Activated T-cell treated with anti-CD3 and anti-CD28 coated beads, Interleukin-2, amount 50 U/mL, for 24 hours (primary cell): ENCODE measurements at places on chromosomes 2 and 18.
A peak's percentile ranks its signal among the peaks of the same experiment; 100 is the strongest.

DNA sequence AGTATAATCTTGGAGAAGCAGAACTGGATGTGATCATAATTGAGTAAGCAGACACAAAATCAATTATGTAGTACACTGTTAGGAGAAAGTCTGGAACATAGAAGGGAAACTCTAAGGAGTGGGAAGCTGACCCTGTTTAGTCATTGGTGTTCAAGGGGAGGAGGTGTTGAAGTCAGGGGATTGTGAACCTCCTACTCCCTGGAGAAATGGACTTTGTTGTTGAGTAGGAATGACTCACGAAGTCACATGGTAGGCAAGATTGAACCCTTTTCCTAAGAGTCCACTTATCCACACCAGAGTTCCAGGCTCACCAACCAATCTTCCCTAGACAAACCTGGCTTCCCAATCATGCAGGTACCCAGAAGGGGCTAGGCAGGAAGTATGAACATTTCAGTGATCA is 81.0 kb upstream of the BCL11A start:
- DNase-seq: no peak

DNA sequence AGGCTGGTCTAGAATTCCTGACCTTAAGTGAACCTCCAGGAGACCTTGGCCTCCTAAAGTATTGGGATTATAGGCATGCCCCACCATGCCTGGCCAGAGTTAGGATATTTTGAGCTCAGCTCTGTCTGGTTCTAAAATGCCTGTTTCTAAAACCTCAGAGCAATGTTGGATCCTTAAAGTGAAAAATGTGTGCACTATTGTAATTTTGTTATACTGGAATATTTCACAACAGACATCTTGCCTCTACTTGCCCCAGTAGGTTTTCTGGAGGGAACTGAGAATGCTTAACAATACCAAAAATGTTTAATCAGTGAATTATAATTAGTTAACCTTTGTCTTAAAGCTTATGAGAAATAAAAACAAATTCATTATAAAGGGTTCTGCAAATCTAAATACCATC is 144.6 kb upstream of the CCDC195 start:
- DNase-seq: no peak

- DNase-seq: no peak
Observed at GRCh38 chr2:206955253-206955652, 15.9 kb downstream of the CPO start.

DNA sequence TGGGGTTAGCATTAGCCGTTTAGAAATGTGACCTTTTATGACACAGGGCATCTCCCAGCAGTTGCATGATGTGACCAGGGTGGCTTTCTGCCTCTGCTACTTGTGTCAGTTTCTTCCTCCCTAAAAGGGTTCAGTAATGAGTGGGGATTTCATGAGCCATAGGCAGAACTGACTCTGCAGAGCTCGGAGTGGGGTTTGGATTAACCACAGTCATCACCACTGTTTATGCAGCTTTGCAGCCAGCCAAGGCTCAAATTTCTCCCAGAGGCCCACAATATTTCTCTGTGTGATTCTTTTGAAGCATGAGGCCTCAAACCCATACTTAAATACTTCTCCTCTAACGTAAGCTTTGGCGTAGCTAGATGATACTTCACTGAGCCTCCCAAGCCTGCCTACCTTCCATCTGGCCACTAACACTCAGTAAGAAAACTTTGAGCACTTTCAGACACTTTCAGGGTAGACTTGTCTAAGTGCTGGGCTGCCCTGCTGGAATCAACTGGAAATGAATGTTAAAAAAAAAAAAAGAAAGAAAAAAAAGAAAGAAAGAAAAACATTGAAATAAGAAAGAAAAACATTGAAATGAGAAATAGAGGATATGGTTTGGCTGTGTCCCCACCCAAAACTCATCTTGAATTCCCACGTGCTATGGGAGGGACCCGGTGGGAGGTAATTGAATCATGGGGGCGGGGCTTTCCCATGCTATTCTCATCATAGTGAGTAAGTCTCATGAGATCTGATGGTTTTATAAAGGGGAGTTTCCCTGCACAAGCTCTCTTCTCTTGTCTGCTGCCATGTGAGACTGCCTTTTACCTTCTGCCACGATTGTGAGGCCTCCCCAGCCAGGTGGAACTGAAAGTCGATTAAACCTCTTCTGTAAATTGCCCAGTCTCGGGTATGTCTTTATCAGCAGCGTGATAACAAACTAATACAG is 11.5 kb upstream of the LAPTM4A start:
- DNase-seq: no peak

DNA sequence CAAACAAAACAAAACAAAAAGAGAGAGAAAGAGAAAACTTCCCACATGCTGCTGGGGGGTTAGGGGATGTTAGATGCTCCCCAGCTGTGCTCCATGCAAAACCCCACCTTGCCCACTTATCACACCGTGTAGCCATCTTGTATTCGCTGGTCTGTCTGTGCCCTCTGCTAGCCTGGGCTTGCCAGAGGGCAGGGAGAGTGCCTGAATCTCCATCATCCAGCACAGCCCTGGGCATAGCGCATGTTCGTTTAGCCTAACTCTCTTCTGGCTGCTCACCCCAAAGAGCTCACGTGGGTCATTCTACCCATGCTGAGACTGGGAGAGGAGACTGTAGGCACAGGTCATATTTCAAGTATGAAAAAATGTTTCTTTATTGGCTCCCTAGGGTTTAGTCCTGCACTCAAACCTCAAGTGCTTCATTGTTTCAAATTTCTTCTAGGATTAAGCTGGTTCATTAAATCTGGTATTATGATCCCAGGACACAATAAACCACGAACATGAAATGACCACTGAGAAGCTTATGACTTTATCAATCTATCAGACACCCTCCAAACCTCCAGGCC is 100.5 kb downstream of the KCNF1 start:
- DNase-seq: no peak

DNA sequence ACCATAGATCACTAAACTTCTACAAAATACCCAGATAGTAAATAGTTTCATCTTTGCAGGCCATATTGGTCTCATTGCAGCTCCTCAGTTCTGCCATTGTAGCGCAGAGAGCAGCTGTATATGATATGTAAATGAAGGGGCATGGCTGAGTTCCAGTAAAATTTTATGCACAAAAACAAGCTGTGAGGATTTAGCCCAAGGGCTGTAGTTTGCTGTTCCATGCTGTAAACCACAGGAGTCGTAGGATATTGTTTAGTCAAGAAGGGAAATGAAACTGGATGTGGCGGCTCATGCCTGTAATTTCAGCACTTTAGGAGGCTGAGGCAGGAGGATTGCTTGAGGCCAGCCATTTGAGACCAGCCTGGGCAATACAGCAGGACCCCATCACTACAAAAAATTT is 83.0 kb downstream of the MGAT5 start:
- no peak for DNase-seq

GRCh38 chr2:192487636-192488035 is 292.9 kb upstream of the TMEFF2 start:
- no peak for DNase-seq

- no peak for DNase-seq
Observed at GRCh38 chr2:72797740-72798139, 28.1 kb downstream of the EXOC6B start.

- DNase-seq: peak; percentile 77
Observed at GRCh38 chr18:2905854-2906703, 59.3 kb downstream of the EMILIN2 start.

DNA sequence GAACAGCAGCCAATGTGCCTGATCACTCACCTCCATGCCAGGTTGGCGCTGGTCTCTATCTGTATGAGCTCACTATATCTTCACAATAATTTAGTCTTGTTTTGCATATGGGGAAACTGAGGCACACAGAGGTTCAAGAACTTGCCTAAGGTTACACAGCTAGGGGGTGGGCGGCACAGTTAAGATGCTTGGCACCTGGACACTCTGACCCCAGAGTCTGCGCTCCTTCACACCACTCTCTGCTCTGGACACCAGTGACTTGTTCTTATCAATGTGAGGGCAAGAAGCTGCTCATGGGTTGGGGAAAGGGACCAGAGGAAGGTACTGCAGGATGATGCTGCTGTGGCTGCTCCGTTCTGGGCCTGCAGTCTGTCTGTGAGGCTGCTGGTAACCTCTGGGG is 27.1 kb downstream of the FBLN7 start:
- no peak for DNase-seq

GRCh38 chr2:108917526-108917925 is 71.5 kb downstream of the EDAR start:
- DNase-seq: no peak

DNA sequence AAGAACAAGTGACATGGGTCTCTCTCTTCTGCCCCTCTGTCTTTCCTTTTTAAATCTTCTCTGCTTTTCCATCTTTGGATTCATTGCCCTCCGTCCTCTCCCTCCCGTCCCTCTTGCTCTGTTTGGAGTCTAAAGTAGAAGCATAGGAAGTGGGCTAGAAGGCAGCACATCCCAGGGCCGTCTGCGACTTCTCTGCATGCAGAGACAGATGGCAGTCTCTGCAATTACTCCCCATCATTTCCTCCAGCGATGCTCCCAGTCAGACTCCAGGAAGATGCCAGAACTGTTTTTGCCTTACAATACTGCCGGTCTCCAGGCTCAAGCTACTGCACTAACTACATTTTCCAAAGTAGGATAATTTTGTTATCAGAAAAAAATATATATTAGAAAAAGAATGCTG is 35.2 kb upstream of the LPIN2 start:
- no peak for DNase-seq

DNA sequence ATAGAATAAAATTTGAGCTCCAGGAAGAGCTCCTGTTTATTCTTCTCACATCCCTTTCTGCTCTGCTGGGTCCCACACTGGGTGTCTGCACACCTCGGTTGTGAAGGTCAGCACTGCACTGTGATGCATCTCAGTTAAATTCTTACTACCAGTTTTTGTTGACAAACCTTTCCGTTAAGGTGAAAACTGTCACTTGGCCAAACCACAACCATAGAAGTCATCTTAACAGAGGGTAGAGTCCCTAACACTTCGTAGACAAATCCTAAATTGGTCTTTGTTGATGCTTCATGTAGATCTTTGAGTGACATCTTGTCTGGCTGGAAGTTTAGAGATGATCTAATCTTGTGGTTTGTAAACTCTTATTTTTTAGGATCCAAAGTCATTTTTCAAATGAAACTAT is 167.4 kb upstream of the MAP3K20 start:
- DNase-seq: no peak

GRCh38 chr2:136248242-136248641 is 130.3 kb upstream of the CXCR4 start:
- no peak for DNase-seq

DNA sequence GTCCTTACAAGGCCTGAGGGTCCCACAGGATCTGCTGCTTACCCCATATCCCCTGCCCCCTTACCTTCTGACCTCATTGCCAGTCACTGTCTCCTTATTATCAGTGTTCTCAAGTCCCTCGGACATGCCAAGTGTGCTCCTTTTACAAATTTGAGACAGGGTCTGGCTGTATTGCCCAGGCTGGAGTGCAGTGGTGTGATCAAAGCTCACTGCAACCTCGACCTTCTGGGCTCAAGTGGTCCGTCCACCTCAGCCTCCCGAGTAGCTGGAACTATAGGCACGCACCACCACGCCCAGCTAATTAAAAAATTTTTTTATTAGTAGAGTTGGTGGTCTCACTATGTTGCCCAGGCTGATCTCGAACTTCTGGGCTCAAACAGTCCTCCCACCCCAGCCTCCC is 141.0 kb downstream of the PHLPP1 start:
- DNase-seq: no peak

- DNase-seq: no peak
Observed at GRCh38 chr2:186205254-186205911, 280.7 kb upstream of the ZC3H15 start.

DNA sequence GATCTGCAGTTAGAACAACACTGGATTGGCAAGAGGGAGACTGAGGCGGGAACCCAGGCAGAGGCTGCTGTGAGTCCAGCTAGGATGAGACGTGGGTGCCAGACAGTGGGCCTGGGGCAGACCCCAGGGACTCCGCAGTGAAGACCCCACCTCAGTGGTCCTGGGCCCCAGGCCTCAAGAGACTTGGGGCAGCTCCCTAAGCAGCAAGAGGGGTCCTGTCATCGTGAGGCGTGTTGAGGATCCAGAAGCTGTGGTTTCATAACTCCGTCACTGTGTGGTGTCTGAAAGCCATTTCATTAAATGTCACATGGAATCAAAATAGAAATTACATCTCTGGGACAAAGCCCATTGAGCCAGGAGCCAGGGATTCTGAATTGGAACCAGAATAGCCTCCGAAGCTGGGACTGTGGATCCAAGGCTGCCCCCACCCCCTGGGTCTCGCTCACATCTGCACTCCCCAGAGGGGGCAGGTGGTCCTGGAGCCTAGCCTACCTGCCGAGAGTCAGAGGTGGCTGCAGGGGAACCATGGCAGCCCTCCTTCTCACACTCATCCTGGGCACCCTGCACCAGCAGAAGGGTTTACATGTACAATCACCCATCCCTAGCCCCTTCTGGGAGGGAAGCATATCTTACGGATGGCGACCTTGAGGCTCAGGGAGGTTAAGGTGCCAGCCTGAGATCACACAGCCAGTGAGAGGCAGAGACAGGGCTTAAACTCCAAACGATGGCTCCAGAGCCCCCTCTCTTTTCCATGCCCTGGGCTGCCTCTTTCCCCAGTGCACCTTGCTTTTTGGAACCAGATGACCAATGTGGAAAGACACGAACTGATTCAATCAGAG is 23.2 kb downstream of the RRM2 start:
- DNase-seq: no peak

GRCh38 chr2:62604336-62604735 is 98.3 kb upstream of the TMEM17 start:
- DNase-seq: no peak

- DNase-seq: no peak
Observed at GRCh38 chr2:144443837-144444817, 75.8 kb downstream of the ZEB2 start.

- no peak for DNase-seq
Observed at GRCh38 chr18:49207361-49207760, 253.1 kb downstream of the DYM start.

DNA sequence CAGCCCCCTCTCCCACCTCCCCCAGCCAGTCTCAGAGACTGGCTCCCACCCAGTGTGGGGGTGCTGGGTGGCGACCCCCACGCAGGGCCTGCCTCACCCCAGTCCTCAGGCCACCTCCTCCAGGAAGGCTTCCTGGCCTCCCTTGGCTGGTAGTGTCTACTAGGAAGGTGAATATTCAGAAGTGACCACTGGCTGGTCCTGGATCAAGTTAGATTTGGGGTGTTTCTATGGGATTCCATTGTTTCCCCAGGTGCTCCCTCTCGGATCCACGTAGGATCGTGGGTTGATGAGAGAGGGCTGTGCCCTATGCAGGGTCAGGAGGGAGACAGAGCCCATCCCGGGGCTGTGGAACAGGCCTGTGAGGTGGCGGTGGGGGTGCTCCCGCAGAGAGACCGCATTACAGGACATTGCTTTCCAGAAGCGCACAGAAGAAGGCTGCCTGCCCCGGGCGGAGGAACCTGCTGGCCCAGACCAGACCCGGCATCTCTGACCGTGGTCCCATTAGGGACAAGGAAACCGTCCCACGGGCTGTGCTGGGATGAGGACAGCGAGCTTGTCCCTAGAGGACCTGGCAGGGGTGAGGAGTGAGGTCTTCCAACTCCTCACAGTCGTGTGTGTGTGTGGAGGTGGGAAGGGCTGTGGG is 3.3 kb downstream of the PDCD1 start:
- DNase-seq: no peak

DNA sequence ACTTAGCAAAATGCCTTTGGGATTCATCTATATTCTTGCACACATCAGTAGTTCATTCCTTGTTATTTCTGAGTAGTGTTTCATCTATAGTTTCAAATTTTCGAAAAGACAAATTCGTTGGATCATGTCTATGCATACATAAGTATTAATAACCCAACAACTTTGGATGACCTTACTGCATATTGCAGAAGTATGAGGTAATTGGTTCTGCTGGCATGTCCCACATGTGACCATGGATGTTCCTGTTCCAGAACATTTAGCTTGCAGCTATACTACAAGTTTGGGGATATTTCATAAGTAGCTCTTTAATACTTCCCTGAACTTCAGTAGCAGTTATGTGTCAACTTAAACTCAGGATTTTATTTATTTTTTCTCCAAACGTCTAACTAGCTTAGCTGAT is 44.9 kb downstream of the APLF start:
- DNase-seq: no peak
